Ammon's horn (tissue), 1 donor: ENCODE measurements at places on chromosomes 2 and 18.

DNA sequence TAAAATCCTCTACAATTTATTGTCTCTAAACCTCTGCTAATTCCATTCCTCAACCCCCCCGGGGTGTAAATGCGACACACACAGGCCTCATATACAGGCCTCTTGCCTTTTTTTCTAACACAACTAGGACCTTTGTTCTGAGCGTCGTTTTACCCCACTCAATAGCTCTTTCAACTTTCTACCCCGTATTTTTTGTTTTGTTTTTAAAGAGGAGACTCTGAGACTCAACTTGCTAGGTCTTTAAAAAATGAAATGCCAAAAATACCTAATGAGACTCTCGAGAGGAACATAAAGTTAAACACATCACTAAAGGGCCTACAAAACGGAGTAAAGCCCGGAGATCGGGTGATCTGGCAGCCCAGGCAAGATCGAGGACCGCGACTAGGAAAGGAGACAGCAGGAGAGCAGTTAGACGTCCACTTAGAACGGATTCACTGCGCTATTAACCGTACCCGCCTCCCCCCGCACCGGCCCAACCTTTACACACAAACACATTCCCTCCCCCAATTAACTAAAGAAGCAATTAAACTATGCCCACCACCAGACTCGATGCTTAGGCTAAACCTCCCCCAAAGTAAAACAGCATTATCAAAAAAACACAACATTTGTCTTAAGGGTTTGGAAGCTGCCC, 1.7 kb downstream of the TRIP12 start:
- DNase-seq = peak; percentile 31

DNA sequence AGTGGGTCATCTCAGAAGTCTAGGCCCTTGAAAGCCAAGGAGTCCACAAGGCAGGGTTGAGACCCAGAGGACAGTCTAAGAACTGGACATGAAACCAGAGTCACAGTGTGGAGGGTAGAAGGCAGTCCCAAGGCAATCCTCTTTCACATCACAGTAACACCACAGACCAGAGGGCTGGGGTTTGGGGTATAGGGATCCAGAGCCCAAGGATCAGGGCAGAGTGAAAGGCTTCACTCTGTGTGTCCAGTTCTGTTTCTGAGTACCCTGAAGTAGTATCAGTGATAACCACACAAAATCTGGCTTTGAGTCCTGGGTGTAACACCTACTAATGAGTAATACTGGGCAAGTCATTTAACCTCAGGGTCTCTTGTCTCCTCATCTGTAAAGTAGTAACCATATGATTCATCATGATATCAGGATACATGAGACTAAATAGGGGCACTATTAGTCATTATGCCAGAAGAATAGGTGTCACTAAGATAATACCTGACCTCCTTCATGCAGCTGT, 91.0 kb downstream of the ICA1L start:
- DNase-seq = no peak

- DNase-seq = no peak
Measured at GRCh38 chr18:65288908-65289307, 461.9 kb upstream of the CDH7 start.

DNA sequence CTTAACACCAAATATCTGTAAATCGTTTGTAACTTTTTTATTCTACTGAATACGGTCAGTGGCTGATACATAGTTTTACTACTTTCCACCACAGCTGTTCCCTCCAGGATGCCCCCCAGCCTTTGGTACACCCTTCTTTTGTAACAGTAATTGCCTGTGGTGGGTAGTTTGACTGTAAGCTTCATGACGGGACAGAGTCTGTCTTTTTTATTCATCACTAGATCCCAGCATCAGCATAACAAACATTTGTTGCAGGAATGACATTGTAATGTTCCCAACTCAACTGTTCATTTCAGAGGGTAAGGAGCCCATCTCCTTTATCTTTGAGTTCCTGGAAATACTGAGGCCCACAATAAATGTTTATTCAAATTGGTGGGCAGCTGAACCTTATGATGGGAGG, 67.5 kb downstream of the MBOAT2 start:
- no peak for DNase-seq

DNA sequence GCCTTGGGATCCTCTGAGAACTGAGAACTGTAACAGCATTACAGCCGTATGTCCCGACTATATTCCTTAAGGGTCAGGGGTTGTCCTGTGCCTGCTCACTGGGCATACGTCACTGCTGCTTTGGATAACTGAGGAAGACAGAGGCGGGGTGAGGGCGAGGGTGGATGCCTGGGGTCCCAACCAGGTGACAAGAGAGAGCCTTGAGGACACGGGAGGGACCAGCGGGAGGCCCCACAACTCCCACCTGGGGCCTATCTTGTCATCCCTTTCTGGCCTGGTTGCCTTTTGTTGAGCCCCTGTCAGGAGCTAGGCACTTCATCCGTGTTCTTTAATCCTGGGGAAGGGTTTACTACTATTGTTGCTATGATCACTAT, 28.8 kb downstream of the INPP5D start:
- no peak for DNase-seq

DNA sequence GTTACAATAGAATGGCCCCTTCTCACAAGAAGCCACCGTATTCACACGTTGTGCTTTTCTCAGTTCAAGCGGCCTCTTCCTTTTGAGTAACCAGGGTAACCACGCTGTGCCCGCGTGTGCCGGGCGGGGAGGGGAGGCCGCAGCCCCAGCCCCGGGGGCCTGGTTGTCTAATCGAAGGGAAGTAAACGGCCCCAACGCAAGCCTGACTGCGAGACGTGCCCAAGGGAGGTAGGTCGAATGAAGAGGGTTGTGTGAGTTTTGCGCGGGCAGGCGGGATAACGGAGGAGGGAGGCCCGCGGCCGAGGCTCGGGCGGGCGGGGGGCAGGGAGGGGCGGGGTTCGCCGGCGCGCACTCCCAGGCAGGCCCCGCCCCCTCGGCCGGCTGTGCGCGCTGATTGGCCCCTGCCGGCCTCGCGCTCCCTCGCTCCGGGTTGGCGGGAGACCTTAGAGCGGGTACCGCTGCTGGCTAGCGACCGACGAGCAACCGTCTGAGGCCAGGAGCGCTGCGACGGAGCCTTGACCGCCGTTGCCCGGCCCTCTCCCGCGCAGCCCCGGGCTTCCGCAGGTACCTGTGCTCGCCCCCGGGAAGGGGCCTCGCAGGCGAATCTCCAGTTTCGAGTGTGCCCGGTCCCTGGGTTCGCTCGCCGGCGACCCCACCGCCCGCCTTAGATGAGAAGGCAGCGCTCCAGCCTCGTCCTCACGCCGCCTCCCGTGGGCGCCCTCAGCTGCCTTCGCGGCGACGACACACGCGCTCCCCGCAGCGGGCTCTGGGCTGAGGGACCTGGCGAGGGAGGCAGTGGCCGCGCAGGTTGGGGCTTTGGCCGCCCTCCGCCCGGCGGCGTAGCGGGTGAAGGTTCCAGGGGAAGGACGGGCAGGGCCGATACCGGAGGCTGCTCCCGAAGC, at the start of gene SPDYA:
Gene SPDYA, plus strand, starts transcription at position 451 of the 902 bp plus-strand sequence. CDS start 5,181 bp downstream, outside the sequence.
- peak; percentile 70 for DNase-seq

DNA sequence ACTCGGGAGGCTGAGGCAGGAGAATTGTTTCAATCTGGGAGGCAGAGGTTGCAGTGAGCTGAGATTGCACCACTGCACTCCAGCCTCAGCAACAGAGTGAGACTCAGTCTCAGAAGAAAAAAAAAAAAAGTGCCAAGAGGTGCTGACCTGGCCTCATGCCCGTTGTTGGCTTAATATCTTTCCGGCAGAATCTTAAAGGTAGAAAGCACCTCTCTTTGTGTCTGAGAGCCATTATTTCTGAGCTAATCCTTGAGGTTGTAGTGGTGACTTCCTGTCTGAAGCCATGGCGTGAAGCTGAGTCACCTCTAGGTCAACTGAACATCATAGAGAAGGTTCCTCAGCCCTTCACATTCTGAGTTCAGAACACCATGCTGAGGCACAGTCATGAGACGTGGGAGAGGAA, 60.4 kb downstream of the WDSUB1 start:
- no peak for DNase-seq

- DNase-seq = no peak
Measured at GRCh38 chr2:96967436-96967835, 18.9 kb downstream of the FAM178B start.

DNA sequence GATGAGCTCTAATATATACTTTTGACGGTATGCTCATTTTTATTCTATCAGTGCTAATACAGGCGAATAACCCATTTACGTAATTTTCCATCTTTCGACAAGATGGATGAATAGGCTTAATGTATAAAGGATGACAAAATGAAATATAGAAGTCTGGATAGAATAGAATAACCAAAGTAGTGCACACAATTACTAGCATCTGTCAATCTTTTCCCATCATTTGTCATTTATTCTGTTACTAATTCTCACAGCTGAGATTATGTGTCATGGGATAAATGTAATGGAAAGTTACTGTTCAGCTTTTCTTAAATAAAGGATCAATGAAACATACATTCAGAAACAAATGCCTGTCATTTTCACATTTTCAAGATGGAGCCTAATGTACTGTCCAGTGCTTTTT, 548.6 kb downstream of the LRRTM4 start:
- no peak for DNase-seq

DNA sequence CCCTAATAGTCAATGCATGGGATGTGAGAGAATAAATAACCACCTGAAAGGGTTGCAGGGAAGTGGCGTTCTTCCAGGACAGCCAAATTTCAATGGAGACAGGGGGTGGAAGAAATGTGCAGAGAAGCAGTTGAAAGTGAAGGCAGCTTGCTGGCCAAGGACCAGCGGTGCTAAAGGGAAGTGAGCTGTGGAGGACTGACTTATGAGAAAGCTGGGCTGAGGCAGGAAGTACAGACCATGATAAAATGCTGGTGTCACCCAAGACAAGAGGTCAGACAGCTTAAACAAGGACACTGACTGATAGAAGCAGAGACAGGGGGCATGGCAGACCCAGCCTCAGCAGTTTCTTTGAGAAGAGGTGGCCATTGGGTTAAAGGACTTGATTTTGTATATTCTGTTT, 106.7 kb downstream of the DTNB start:
- DNase-seq = peak; percentile 73

DNA sequence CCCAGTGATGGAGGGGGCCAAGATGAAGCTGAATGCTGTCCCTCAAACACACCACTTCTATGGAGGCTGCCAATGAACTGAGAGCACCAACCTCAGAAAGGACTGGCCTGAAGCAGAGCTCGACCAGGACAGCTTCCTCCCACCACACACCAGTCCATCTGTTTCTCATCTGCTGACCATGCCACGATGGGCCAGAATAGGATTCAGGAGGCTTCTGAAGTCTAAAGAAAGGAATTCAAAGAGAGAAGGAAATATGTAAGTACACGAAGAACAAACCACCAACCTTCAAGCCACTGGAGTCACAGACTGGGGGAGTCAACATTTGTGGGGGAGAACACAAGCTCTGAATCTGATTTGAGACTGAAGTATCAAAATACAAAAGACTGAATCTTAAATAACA, 157.6 kb upstream of the CCDC68 start:
- DNase-seq = no peak

DNA sequence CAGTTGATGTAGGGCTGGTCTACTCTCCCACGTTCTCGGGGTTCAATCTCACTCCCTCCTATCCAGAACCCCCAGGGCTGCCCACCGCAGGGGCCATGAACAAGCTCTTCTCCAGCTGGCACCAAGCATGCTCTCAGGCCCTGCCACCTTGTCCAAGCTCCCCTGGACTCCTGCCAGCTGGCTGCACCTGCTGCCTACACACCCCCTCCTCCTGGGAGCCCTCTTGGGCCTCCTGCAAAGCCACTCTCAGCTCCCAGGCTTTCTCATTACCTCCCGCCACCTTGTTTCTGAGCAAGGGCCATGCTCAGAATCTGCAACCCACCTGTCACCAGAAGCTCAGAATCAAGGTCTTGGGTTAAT, 56.0 kb downstream of the HDAC4 start:
- no peak for DNase-seq

DNA sequence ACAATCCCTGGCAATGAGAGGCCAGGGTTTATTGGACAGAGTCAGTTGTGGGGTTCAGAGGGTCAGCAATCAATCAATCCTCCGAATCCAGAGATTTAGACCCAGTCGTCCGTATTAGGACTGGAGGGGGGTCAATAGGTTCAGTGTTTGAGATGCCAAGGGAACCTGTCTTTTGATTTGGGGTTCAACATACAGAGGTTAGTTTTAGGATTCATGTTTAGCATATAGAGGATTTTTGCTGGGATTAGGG, 292 bp downstream of the GMPPA start:
- DNase-seq = no peak

GRCh38 chr2:203894262-203894661, 26.7 kb downstream of the CTLA4 start:
- no peak for DNase-seq

DNA sequence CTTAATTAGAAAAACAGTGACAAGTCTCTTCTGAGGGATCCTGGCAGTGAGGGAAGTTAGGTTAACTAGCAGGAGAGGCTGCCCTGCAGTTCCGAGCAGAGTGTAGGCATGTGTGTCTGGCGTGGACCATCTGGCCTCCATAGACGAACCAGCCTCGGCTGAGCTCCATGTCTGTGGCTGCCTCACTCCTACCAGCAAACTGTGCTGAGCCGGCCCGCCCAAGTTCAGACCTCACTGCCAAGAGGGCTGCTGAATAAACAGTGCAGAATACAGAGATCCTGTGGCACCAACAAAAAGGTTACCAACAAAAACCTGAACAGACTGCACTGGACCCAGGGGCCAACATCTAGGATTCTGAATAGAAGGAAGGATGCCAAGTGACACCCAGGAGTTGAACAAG, 27.3 kb downstream of the INO80C start:
- DNase-seq = peak; percentile 78

GRCh38 chr2:65574993-65575392, 142.6 kb upstream of the SPRED2 start:
- peak; percentile 19 for DNase-seq

DNA sequence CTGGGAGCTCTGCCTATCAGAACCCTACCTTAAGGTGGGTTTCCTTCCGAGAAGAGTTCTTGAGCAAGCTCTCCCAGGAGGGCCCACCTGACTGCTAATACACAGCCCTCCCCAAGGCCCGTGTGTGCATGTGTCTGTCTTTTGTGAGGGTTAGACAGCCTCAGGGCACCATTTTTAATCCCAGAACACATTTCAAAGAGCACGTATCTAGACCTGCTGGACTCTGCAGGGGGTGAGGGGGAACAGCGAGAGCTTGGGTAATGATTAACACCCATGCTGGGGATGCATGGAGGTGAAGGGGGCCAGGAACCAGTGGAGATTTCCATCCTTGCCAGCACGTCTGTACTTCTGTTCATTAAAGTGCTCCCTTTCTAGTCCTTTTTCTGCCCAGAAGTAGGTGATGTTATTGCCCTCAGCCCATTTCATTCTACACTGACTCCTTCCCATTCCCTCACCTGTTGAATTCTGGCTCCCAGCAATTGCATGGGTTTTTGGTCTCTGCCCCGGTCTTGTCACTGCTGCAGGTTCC, 6.5 kb downstream of the TMEM37 start:
- DNase-seq = no peak

- DNase-seq = no peak
Measured at GRCh38 chr2:95318431-95319220, 21.5 kb downstream of the KCNIP3 start.

DNA sequence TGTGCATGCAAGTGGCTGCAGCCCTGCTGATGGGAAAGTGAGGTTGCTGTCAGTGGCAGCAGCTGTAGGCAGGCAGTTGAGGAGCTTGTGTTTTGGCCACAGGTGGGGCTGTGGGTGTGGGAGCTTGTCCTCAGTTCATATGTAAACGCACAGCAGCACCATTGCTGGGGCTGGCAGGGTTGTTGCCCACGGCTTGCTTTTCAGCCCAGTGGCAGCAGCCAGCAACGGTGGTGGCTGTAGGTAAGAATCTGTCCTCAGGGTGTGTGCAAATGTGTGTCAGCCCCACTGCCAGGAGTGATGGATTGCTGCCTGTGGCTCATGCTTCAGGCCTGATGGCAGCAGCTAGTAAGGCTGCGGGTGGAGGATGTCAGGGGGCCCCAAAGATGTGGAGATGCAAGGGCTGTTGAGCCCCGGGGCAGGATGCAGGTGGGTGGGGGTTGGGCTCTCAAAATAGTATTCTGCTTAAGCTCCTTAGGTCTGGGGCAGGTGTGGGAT, 141.3 kb upstream of the THUMPD2 start:
- no peak for DNase-seq
